ENCODE measurements at places on chromosomes 2 and 18.
A peak's percentile ranks its signal among the peaks of the same experiment; 100 is the strongest.

DNA sequence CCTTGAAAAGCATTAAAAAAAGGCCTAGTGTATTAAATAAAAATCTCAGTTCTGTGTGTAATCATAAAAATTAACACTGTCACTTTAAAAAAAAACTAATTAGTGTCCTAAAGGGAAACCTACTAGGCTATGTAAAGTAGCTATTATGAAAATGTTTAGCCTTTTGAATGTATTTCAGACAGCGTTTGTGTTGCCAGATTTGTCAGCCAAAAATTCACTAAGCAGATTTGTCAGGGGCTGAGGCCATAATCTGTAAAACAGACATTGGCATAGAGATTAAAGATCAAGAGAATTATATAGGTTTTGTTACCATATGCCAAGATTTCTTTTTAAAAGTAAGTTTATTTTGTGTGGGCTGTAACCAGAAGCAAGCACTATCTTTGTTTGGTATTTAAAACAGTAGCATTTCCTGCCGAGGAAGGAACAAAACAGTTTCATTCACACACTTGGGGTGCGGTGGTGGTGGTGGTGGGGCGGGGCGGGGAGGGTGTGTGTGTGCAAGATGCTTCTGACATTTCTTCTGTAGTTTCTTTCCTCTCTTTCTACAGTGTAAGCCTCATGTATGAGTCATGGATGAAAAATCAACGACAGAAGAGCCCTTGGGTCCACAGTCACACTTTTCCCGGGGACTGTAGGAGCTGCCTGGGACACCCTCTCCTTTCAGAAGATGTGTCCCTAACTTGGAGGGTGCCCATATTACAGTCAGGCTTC is 328.5 kb upstream of the FANCL start:
- no peak for DNase-seq

- no peak for DNase-seq
Observed at GRCh38 chr18:47969816-47970215, 39.4 kb upstream of the SMAD2 start.

GRCh38 chr2:98935777-98936352 is at the start of gene CRACDL:
Gene CRACDL (minus strand): TSS chr2:98936225. CDS start chr2:98846800, 89,425 bp downstream.
- no peak for DNase-seq

DNA sequence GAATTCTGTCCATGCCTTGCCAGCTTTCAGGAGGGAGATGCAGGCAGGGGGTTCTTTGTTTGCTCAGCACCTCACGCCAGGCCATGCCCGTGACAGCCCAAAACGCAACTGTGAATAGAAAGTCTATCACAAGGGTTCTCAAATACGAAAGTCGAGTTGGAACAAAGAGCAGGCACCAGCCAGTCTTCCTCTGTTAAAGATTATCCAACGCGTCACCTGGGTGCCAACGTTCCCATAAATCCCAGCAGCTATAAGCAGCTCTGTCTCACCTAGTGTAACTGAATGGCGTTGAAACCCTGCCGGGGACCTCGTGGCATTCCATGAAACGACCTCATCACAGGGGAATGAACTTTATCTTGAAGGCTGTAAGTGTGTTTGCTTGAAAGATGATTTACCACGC is 84.8 kb upstream of the GATA6 start:
- DNase-seq, result no peak

DNA sequence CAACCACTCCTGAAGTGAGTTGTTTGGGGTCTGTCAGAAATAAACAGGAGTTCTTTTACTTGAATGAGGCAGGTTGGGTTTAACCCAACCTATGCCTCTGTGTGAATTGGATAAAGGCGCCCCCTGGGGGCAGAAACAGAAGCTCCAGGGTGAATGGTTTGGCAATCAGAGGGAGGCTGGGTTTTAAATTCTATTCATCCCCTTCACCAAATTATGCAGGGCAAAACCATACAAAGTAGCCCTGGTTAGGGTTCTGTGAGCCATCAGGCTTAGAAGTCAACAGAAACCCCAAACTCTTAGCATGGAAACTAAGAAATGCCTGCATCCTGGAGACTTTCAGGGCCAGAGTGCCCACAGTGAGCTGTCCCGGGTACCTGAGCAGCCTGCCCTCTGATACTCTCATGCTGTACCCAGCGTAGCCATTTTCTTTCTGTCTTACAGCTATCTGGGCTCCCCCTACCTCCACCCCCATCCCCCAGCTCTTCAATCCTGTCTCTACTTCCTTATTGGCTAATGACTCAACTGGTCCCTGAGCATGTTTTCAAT is 241.5 kb downstream of the ICOS start:
- peak; percentile 60 for DNase-seq

- DNase-seq, result peak; percentile 59
Observed at GRCh38 chr2:232325324-232326273, 53.0 kb upstream of the ALPP start.

GRCh38 chr2:43609290-43609918 is 13.6 kb upstream of the THADA start:
- no peak for DNase-seq

DNA sequence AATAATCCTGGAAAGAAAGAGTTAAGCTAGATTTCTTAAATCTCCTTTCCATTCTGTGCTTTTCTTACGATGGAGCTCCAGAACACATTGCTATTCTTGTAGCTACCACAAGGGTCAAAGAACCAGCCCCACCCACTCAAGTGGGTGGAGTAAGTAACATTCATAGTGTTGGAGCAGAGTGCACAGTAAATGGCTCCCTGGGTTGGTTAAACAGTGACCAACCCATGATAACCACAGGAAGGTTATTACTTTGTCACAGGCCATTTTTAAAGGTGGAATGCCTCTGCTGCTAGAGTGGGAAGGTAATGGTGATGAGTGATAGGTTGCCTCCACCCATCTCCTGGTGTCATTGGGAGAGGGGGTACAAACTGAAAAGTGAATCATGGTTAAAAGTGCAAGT is 13.9 kb downstream of the ARPC2 start:
- no peak for DNase-seq

GRCh38 chr2:208984376-208985090 is 439.3 kb upstream of the MAP2 start:
- DNase-seq, result no peak

DNA sequence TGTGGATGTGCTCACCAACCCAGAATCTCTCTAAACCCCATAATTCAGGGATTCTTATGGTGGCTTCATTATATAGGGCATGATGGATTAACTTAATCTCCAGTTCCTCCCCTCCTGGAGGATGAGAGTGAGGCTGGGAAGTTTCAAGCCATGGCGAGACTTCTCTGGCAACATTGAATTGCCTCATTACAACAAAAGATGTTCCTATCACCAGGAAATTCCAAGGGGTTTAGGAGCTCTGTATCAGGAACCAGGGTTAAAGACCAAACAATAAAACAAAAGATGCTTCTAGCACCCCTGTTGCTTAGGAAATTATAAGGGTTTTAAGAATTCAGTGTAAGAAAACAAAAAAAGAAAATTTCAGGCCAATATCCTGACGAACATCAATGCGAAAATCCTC is 100.1 kb downstream of the NAB1 start:
- no peak for DNase-seq

GRCh38 chr18:11581286-11581685 is 28.1 kb upstream of the SLC35G4 start:
- no peak for DNase-seq

DNA sequence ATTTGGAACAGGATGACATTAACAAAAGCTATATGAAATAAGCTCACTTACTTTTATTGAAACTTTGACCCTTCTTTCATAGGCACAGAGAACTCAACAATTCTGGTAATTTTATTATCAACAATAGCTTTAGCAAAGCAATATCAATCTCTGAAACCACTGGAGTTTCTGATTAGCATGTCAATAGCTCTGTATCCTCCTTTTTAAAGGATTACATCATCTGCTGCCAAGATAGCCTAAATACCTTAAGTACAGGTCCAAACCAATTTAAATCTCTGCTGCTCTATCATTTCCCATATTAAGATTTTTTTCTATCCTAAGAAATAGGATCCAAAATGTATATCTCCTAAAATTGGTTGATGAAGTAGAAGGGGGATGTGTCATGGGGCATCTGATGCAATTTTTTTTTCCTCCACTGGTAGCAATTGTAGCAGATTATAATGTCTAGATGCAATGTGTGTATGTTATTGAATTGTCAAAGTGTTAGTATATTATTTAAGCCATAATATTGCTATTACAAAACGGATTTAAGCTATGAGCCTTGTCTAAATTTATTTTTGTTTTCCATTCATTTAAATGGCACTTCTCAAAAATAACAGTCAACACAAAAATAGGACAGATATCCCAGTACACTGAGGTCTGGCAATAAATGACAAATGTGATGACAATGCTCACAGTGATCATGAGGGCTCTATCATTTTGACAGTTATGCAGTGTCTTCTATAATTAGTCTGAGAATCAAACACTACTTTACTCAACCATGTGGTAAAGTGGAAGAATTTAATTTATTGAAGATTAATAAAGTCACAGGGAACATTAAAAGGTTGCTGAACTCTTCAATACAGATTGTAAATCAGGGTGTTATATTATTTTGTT is 328.4 kb downstream of the CDH7 start:
- DNase-seq, result no peak

DNA sequence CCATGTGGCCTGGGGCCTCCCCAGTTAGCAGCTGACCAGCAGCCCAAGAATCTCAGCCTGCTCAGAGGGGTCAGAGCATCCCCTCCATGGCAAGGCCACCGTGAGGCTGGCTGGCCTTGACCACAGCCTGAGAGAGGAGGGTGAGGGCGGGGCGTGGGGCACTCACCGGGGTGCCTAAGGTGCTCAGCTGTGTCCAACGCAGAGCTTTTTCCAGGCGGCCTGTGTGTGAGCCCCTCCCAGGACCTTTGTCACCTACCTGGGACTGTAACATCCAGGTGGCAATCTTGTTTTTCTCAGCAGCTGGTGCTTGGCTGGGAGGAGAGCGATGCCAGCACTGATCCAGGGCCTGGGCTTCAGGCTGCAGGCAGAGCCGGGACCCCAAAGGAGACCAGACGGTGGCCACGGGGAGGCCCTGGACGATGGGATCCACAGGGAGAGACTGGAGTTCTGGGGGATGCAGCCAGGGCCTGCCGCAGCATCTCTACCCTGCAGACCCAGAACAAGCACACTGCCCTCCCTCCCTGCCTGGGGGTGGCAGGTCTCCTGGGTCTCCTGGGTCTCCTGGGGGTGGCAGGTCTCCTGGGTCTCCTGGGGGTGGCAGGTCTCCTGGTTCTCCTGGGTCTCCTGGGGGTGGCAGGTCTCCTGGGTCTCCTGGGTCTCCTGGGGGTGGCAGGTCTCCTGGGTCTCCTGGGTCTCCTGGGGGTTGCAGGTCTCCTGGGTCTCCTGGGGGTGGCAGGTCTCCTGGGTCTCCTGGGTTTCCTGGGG is 12.3 kb downstream of the SNED1 start:
- DNase-seq, result peak; percentile 25

- DNase-seq, result no peak
Observed at GRCh38 chr2:121688820-121689219, 39.6 kb upstream of the CLASP1 start.

GRCh38 chr2:159177957-159178356 is 108.5 kb downstream of the WDSUB1 start:
- DNase-seq, result no peak

- DNase-seq, result peak; percentile 80
Observed at GRCh38 chr2:3222636-3223035, 155.0 kb downstream of the EIPR1 start.

Measured in CD8-positive, alpha-beta T cell (primary cell).